ENCODE measurements at places on chromosomes 6 and 20.

GRCh38 chr6:166010136-166010960 is 157.3 kb downstream of the TBXT start:
- DNase-seq, result no peak

- no peak for DNase-seq
These were observed 110.0 kb downstream of the GPX5 start for GRCh38 chr6:28635547-28636158.

GRCh38 chr6:137102851-137103492 is 58.2 kb upstream of the IL20RA start:
- DNase-seq, result no peak

DNA sequence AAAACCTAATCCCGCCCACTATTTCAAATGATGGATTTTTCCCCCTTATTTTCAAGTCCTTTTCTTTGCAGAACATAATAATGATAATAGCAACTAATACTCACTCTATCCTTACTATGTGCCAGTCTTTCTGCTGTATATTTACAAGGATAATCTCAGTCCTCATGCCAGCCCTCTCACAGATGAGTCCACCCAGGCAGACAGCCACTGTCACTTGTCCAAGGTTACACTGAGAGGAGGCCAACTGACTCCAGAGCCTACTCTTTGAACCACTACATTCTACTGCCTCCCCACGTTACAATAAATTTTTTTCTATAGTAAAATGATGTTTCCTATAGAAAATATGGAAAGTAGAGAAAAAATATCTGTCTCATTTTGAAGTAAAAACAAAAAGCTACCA is 30.9 kb downstream of the ELOVL5 start:
- DNase-seq, result no peak

DNA sequence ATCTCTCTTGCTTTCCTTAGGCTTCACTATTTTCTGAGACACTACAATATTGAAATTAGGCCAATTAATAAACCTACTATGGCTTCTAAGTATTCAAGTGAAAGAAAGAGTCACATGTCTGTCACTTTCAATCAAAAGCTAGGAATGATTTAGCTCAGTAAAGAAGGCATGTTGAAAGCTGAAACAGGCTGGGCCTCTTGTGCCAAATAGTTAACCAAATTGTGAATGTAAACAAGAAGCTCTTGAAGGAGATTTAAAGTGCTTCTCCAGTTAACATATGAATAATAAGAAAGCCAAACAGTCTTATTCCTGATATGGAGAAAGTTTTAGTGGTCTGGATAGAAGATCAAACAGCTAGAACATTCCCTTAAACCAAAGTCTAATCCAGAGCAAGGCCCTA is 236.3 kb downstream of the OTOR start:
- no peak for DNase-seq

DNA sequence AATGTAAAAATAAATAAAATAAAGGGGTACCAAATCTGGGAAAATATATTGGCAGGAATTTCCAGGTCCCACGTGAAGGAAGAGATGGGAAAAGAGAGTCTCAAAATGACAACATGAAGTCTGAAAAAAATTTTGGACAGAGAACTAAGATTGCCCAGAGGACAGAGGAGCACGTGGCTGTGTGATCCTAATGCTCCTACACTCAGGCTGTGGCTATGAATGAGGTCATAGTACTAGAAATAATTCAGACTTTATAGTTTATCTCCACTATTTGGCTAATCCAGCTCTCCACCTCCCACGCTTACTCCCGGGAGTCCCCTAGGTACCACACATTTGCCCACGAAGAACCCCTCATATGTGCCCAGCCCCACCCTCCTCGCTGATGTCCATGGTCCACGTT is 42.8 kb upstream of the STMND1 start:
- DNase-seq, result no peak

DNA sequence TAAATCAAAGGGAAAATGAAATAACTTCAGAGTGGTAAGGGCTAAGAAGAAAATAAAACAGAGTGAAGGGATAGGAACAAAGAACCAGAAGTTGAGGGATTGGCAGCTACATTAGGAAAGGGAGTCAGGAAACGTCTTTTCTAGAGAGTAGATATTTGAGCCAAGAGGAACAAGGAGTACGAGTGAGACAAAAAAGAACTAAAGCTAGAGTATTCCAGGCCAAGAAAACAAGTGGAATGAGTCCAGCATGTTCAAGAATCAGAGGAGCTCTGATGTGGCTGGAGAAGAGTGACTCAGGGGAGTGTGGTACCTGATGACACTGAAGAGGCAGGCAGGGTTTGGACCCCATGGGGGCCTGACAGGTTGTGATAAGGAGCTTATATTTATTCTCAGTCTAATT is 66.3 kb downstream of the CEP162 start:
- DNase-seq, result no peak

- no peak for DNase-seq
These were observed 7.0 kb upstream of the NFATC2 start for GRCh38 chr20:51549474-51549873.

DNA sequence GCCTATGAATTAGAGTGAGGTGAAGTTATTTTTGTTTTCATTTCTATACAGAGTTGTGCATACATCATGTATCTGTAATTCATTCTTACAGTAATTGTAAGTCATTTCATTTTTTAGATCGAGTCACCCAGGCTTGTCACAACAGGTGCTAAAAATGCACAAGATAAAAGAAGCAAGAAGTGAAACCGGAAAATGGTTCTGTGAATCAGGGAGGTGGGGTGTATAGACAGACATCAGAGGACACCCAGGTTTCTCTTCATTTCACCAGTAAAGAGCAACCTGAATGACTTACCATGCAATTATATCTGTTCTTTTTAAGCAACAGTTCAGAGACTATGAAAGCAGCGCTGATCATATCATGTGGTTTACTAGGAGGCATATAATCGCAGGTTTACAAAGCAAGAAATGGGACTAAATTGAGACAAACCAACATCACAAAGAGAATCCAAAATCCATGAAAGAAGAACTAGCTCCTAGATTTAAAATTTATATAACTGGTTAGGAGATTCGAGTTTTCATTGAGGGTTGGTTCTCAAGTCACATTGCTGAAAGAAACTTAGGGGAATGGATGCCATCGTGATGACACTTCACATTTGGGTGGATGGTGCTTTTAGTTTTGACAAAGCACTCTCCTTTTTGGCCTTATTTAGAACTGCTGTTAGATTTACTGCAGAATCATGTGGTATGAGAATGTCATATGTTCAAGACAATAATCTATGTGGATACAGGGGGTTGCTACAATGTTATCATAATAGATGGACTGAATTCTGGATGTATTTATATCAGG is 27.9 kb upstream of the TBC1D7 start:
- DNase-seq, result no peak

DNA sequence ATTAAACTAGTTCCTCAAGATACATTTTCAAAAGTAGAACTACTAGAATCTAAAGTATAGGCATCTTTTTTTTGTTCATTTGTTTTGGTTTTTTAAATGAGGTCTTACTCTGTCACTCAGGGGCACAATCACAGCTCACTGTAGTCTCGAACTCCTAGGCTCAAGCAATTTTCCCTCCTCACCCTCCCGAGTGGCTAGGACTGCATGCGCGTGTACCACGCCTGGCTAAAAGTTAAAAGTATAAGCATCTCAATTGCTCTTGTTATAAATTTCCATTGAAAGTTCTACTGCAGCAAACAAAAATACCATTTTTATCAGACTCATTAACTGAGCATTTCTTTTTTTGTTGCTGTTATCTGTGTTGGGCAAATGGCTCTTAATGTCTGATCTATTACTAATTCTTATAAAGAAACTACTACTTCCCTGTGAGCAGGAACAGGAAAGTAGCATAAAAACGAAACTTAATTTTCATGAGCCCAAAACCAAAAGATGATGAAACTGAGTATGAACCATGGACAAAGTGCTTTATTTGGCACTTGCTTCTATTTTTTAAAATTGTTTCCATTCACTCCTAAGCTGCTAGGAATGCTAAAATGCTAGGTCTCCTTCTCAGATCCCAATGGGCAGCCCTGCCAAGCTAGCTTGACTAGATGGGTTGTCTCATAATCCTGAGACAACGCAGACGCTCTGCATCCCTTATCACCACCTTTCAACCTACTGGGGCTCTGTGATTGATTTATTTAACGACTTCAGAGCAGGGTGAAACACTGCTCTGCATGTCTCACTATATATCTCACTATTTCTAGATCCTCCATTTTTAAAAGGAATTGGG is 36.9 kb downstream of the TRPC4AP start:
- no peak for DNase-seq

GRCh38 chr20:10059006-10059405 is 24.2 kb downstream of the ANKEF1 start:
- no peak for DNase-seq

GRCh38 chr6:68410021-68410420 is 225.1 kb upstream of the ADGRB3 start:
- DNase-seq, result no peak

GRCh38 chr20:51634257-51634656 is 91.7 kb upstream of the NFATC2 start:
- DNase-seq, result no peak

DNA sequence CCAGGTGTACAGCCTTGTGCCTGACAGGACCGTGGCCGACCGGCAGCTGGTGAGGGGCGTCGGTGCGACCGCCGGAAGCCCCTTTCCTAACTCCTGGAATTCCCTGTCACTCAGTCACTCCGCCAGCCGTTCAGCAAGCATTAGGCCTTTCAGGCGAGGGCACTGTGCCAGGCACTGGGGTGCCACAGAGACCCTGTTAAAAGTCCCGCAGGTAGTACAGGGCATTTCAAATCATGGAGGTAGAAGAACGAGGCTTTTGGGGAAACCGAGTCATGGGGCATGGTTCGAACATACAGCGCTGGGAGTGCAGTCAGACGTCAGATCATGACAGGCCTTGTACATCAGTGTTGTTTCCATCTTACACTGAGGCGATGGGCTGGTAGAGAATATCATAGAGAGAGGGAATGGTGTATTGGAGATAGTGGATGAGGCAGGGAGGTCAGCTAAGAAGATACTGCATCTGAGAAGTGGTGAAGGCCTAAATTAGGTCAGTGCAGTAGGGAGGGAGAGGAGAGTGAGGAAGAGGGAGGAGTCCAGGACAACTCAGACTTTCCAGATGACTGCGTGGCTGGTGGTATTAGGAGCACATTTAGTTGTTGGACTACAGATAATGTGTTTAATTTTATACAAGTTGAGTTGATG is 892 bp upstream of the DXO start:
- no peak for DNase-seq

DNA sequence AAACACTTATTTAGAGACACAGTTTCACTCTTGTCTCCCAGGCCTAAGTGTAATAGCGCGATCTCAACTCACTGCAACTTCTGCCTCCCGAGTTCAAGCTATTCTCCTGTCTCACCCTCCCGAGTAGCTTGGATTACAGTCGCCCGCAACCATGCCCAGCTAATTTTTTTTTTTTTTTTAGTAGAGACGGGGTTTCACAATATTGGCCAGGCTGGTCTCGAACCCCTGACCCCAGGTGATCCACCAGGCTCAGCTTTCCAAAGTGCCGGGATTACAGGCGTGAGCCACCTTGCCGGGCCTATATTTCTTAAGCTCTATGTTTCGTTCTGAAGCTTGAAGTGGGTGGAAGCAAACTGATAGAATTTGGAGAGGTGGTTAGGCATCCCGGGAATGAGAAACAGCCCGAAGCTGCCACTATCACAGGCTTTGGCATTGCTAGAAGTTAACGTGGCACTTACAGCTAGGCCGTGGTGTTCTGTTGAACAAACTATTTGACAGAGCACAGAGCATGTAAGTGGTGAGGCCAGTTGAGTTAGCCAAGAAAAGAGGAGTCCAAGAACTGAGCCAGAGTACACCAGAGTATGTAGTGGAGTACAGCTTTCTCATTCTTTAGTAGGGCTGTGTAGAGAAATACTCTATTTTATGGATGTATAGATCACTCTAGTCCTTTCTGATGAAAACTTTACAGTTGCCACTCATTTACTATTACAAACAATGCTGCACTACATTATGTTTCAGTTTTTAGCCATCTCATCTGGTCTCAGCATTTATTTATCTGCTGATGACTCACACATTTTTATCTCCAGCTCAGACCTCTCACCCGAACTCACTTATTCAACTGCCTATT is 62.0 kb upstream of the HFE start:
- no peak for DNase-seq

GRCh38 chr6:158047563-158048323 is 66.1 kb downstream of the SYNJ2 start:
- no peak for DNase-seq
